ENCODE measurements at places on chromosomes 1 and 21.

- DNase-seq, result peak; percentile 55
Observed at GRCh38 chr1:3564921-3565831, 46.1 kb downstream of the MEGF6 start.

DNA sequence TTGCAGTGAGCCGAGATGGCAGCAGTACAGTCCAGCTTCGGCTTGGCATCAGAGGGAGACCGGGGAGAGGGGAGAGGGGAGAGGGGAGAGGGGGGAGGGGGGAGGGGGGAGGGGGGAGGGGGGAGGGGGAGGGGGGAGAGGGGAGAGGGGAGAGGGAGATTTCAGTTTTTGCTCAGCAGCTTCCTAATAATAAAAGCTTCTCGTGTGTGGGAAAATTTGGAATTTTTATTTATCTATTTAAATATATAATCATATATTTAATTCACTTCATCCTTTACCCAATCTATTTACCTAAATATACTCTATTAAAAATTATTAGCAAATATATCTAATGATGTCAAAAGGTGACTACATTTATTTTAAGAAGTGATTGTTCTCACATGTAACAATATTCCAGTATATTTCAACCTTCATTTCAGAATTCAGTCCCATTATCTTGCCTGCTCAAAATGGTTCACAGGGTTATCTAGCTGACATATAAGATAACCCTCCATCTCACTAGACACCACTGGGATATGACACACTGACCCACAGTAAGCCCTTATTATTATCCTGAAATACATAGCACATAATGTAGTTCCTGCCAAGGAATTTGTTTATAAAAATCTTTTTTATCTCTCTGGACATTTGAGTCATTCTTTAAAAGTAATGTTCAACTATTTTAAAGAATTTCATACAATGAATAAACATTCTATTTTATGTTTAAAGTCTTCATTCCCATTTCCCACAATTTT is 105.9 kb downstream of the GPATCH2 start:
- DNase-seq, result no peak

- DNase-seq, result peak; percentile 39
Observed at GRCh38 chr1:234961456-234962339, 166.9 kb downstream of the TOMM20 start.

- DNase-seq, result no peak
Observed at GRCh38 chr1:76697361-76697760, 169.9 kb upstream of the ST6GALNAC5 start.

DNA sequence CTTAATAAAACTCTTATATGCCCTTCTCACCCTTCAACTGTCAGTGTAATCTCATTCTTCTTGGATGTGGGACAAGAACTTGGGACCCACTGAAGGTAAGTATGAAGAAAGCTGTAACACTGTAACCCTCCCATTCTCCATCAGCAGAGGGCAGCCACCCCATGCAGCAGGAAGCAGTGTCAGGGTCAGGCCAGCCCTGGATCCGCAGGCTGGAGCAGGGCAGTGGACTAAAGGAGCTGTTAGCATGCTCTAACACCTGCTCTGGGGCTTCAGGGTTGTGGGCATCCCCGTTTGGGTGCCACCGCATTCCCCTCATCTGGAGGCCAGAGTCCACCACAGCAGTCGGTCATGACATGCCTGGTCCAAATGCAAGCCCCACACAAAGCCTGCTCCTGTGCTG is 156.5 kb downstream of the HIVEP3 start:
- no peak for DNase-seq

DNA sequence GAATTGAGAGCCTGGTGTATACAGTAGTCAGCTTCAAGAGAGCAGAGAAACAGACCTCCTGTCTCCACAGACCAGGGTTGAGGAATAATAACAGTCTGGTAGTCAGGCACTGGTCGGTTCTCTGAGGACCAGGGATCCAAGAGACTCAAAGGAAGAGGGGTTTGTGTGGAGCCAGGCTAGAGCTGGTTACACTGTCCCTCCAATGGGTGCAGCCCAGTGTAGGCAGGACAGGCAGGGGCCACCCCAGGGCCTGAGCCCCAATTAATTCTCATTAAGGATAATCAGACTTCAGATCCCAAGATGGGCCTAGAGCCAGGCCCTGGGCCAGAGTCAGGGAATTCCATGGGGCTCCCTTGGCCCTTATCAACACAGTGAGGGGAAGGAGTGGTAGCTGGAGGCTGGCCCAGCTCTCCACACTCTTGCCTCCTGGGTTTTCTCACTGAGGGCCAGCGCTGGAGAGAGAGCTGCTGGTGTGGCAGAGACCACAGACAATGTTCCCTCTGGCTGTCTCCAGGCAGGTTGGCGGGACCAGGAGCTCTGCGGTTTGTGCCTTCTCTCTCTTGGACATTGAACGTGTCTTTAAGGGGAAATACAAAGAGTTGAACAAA is 9.1 kb downstream of the SEMA4A start:
- DNase-seq, result no peak

DNA sequence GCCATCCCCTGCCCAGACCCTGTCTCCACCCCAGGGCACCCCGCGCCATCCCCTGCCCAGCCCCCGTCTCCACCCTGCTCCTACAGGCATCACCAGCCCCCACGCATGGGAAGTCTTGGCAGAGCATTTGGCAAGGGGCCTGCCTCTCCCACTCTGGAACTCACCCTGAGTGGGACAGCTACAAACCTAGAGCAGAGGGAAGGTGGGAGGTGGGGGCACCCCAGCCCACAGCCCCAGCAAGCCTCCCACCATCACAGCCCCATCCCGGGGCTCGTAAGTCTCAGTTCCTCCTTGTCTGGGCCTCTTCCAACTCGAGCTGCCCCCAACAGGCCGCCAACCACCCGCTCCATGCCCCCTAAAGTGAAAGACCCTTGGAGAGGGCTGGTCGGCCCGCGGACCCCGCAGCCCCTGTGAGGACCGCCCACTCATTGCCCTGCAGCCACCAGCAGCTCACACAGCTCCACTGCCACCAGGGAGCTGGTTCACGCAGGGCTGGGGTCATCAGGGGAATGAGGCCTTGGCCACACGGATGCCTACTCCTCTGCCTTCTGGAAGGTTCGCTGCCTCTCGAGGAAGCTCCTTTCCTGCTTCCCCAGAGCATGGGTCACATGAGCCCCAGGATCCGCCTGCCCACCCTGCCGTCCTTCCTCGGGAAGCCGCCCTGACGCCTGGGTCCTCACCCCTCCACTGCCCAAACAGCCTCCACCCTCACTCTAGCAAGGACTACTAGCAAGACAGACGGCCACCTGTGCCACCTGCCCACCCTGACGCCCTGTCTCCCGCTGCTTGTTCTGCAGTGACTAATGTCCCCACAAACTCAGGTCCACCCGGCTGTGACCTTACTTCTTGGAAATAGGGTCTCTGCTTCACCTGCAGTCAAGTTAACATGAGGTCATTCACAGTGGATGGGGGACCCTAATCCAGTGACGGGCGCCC is 14.4 kb downstream of the MEGF6 start:
- DNase-seq, result peak; percentile 19

GRCh38 chr1:51568231-51568935 is 48.5 kb upstream of the OSBPL9 start:
- no peak for DNase-seq

- no peak for DNase-seq
Observed at GRCh38 chr1:69914976-69915765, 290.2 kb downstream of the LRRC40 start.

Data from activated CD4-positive, alpha-beta T cell treated with anti-CD3 and anti-CD28 coated beads for 36 hours (primary cell).